ENCODE measurements at places on chromosomes 1 and 21.

DNA sequence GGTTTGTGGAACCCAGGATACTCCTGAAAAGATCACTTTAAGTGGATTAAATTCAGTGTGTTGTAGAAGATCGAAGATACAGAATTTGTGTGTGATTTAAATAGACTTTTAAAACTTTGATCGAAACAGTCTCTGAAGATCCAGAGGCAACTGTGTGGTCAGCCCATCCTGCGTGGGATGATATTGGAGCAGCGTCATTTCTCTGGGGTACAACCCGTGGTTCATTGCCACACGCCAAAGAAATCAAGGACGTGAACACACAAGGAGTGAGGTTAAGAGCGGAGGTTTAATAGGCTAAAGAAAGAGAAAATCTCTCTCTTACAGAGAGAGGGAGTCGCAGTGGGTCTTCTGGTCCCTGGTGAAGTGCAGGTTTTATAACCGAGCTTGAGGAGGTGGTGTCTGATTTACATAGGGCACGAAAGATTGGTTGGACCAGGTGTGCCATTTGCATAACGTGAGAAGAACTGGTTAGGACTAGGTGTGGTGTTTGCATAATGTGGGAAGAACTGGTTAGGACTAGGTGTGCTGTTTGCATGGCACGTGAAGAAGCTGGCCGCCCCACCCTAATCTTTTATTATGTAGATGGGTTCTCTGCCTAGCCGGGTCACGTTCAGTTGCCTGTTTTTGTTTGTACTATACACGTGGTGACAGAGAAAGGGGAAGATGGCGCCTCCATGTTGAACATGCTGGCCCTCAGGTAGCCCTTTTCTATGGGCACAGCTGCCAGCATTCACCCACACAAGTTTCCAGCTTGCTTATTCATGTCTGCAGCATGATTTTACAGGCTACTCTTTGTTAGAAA is 82.3 kb downstream of the ADSS2 start:
- DNase-seq = no peak

DNA sequence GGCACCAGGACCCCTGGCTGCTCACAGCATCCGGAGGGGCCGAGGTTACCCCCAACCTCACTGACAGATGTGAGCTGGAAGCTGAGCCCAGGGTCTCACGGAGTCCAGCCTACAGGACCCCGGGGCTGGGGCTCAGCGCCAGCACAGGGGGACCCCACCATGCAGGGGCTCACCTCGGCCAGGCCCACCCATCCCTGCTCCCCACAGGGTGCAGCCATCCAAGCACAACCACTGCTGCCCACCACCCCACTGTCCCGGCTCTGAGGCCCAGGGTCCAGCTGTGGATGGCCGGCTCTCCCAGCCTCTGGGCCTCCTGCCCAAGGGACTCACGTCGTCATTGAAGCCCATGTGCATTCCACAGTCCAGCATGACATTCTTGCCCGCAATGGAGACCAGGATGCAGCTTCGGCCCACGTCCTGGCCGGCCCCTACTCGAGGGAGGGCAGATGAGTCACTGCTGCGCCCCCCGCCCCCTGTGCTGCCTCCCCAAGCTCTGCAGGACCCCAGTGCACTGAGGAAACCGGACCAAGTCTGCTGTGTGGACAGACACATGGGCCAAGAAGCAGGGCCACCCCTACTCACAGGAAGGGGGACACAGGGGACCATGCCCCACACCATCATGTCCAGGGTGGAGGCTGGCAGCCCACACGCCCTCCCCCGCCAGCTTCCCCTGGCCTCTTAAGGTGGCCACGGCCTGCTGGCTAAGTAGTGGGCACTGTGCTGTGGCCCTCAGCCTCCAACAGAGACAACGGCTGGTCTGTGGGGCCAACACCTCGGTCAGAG is 3.6 kb downstream of the INTS11 start:
- DNase-seq = no peak

GRCh38 chr1:229432905-229433304 is 989 bp downstream of the ACTA1 start:
- no peak for DNase-seq

DNA sequence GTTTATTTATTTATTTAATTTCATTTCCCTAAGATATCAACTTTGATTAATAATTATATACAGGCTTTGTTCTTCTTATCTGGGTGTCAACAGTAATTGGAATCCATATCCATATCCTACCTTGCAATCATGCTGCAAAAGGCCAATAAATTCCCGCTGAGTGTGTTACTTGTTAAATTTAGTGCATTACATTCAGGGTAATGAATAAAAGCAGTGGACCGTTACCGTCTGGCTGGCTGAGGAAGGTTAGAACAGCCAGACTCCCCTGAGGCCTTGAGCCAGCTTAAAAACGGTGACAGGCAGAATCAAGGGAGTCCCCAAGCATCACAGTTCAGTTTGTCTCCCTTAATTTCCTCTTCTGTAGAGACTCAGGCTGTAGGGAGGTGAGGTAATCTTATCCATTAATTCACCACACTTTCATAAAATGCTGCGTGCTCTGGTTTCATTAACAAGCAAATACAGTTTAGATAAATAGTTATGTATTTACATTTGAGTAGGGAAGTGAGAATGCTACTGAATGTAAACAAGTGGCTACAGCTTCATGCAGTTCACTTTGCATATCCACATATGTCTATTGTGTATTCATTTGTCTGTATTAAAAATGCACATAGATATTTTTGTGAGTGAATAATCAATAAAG is 888.2 kb upstream of the CXADR start:
- no peak for DNase-seq

GRCh38 chr21:15804247-15805005 is 74.6 kb downstream of the USP25 start:
- no peak for DNase-seq

- no peak for DNase-seq
Observed at GRCh38 chr1:222392556-222392955, 155.3 kb downstream of the HHIPL2 start.

- no peak for DNase-seq
Observed at GRCh38 chr1:172351346-172351745, 69.1 kb upstream of the C1orf105 start.

GRCh38 chr1:24963099-24963872 is 33.2 kb upstream of the RUNX3 start:
- no peak for DNase-seq

DNA sequence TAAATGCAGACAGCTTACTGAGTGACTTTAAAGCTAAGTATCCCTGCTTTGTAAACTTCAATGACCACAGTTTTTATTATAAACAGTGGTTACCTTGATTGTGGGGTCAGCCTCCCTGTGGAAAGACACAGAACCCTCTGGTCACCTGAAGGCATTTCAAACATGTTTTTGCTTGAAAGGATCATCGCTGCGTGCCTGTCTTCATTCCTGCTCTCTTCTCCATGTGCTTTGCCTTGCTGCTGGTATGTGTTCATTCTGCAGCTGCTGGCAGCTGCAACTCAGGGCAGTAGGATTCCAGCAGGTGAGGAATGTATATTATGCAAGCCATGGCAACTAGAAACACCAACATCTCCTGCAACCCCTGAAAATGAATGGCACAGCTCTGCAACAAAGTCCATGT is 81.0 kb upstream of the VAV3 start:
- no peak for DNase-seq

GRCh38 chr1:162391790-162392563 is 10.4 kb downstream of the C1orf226 start:
- DNase-seq = no peak

- DNase-seq = no peak
Observed at GRCh38 chr1:208615371-208615770, 371.2 kb upstream of the PLXNA2 start.

DNA sequence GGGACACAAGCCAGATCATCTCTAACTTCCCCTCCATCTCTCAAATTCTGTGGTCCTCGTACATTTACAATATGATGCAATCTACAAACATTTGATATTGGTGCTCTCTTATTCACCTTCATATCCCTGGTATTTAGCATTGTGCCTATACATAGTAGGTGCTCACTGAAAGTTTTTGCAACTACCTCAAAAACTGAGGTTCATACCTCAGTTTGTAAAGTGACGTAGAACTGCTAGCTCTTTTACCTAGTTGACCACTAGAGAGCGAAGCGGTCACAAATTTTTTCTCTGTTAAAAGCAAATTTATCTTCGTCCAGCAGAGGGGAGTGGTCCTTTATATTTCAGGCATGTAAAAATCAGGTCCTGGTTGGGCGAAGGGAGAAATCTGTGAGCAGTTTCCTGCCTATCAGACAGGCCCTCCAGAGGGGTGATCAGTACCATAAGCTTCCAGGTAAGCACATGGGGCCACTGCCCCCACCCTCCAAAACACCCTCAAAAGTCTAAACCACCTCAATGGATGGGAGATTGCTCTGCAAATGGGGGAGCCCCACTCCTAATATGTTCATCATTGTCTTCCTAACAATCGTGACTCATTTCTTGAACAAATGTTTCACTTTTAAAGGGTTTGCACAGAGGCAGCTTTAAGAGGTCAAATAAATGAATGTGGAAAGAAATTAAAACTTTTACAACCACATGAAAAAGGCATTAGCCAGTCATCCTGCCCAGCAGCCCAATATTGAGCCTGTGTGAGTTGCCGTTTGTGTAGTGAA is 10.6 kb upstream of the HLCS start:
- DNase-seq = no peak

DNA sequence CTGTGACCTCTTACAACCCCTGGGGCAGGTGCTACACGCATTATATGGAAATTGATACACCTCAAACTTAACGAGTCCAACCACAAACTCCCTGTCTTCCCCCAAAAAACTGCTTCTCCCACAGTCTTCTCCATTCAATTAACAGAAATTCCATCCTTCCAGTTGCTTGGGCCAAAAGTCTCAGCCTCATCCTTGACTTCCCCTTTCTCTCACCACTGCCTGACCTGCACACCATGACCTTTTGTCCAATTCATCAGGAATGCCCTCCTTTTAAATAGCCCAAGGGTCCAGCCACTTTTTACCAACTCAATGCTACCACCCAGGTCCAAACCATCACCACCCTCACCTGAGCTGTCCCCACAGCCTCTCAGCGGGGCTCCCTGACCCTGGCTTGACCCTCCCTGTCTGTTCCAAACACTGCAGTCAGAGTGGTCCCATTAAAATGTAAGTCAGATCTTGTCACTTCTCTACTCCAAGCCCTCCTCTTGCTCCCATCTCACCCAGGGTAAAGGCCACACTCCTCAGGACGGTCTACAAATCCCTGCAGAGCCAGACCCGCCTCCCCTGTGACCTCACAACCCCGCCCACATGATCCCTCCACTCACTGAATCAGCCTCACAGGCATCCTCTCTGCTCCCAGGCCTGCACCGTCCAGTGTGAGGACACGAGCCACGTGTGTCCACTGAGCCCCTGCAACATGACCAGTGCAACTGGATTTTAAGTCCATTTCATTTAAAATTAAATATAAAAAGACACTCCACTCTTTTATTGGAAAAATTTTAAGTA is 18.5 kb downstream of the KCNN3 start:
- DNase-seq = no peak

- no peak for DNase-seq
Observed at GRCh38 chr1:213003256-213003655, 12.4 kb downstream of the ANGEL2 start.

GRCh38 chr1:8516793-8517556 is 199.1 kb downstream of the SLC45A1 start:
- no peak for DNase-seq

DNA sequence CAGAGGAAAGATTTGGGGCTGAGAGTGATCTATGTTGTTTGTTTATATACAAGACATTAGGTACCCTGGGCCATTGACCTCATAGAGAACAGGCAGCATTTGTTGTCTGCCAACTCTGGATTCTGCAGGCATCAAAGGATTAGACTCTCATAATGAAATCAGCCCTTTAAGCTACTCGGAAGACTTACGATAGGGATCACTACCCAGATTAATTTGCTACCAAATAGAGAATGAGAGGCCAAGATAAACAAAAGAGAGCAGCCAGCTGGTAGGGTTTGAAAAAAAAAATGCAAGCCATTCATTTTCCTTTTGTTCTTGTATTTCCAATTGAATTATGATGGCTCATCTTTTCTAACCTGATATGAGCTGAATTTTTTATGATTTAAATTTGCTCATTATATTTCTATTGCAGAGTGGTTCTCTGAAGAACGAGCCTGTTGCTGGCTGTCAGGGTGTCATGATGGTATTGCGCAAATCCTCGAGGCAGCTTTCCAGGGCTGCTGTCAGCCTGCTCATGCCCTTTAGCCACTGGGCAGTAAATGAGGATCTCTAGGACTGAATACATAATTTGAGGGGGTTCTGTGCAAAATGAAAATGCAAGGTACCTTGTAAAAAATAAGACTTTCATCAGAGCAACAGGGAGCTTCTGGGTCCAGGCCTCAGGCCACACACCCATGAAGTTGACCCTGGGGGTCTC is 116.4 kb upstream of the KCNJ15 start:
- DNase-seq = no peak

DNA sequence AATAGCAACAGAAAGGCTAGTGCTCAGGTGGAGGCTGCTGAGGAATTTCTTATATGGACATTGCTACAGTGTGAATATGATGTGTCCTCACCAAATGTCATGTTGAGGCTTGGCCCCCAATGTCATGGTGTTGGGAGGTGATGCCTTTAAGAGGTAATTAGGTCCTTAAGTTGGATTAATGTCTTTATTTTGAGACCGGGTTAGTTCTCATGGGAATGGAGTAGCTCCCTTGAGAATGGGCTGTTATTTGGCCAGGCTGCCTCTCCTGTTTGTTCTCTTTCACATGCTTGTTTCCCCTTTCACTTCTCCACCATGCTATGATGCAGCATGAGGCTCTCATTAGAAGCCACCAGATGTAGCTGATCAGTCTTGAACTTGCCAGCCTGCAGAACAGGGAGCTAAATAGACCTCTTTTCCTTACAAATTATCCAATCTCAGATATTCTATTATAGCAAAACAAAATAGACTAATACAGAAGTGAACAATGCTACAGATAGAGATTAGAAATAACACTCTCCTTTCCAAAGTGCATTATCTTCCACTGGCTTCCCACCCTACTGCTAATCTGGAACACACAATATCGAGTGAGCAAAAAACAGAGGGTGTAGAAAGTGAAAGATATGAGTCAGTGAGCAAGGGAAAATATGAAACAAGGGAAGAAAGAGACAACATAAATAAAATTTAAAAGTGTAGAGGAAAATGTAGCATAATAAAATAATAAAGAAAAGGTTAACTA is 160.2 kb downstream of the NTMT2 start:
- no peak for DNase-seq

DNA sequence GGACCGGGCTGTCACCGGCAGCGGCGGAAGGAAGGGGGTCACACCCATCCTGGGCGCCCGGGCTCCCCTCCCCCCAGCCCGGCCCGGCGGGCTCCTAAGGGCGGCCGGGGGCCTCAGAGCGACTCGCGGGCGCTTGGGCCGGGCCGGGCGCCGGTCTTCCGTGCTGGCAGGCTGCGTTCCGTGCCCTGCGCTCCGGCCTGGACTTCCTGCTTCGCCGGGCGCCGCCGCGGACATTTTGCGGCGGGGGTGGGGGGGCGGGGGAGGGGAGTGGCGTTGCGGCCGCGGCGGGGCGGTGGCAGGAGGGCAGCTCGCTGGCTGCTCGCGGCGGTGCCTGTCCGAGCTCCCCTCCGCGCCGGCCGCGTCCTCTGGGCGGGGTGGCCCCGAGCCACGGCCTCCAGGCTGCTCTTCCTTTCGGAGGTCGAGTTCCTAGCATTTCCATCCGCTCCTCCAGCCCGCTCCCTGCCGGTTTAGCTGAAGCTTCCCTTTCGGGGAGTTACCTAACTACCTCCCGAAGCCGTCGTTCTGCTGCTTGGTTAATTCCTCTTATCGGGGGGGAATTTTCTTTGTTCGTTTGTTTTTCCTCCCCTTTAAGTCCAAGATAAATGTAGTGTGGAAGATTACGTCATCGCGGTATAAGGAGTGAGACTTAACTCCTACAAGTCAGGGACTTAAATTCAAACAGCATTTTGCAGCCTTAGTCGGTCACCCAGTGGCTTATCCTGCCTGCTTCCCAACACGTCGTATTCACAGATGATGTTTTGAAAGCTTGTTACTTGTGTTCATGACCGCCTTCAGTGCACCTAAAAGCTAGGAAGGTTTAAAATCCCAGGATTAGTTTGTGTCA is 730 bp downstream of the CDC42 start:
- no peak for DNase-seq
